ENCODE measurements at places on chromosomes 4 and X. TPM values are rescaled to one million over a fixed set of nuclear protein-coding genes. Genes with fewer than 3 reads are reported as not detected.

- DNase-seq, result no peak
Measured at GRCh38 chr4:159526172-159526571, 423.3 kb downstream of the RAPGEF2 start.

DNA sequence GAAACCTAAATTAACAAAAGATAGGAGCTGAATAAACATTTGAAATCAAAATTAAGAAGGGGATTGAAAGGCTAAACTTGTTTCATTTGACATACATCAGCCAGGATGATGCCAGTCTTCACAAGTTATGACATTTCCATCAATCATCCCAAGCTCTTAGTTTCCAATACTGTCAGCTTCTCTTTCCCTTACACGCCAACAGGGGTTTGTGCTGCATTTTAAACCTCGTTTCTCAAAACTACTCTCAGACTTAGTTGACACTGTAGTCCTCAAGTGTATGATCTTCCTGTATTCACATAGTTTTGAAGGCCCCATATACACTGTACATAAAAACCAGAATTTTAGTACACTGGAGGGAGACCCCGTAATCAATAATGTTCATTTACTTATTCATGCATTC is 840 bp upstream of the P2RY10 start:
- DNase-seq, result no peak

DNA sequence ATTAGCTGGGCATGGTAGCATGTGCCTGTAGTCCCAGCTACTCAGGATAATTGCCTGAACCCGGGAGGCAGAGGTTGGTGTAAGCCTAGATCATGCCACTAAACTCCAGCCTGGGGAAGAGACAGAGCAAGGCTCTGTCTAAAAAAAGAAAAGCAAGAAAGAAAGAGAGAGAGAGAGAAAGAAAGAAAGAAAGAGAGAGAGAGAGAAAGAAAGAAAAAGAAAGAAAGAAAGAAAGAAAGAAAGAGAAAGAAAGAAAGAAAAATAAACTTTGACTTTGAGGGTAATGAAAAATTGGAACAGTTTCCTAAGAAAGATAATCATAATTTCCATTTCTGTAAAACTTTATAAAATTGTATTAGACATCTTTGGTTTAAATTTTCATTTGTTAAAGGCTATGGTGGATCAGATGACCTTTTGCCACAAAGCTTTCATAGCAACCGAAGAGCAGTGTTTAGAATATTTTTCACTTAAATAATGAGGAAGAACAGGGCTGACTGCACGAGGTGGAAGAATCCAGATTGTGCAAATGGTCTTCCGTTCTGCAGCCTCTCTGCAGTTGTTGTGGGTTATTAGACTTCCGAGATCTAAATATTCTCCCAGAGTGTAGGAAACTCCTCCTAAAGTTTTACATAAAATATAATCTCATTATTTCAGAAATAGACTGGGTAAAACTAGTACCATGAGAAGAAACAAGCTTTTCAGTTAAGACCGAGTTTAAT is 55.9 kb downstream of the RBM47 start:
- no peak for DNase-seq

DNA sequence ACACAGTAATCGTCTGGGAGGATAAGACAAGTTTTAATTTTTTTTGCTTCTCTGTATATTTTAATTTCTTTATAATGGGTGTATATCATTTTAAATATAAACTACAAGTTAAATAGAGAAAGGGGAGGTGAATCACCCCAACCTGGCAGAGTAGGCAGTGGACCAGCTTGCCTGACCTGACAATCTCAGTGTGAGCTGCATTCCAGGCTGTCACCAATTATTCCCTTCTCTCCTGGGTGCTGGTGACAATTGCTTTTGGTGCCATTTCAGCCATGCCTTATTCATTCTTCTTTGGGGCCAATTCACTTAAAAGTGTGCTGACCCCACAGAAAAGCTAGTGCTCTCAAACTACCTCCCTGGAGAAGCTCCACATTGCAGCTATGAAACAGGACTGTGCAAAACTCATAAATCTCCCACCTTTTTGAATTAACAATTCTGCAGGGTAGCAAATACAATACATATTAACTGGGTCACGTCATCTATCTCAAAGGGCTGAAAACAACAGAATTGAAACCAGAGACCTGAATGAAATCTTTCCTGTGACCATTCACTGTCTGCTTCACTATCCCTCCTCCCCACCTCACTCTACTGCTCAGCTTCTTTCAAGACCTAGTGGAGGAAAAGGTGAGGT is 359.0 kb downstream of the HS3ST1 start:
- DNase-seq, result no peak

DNA sequence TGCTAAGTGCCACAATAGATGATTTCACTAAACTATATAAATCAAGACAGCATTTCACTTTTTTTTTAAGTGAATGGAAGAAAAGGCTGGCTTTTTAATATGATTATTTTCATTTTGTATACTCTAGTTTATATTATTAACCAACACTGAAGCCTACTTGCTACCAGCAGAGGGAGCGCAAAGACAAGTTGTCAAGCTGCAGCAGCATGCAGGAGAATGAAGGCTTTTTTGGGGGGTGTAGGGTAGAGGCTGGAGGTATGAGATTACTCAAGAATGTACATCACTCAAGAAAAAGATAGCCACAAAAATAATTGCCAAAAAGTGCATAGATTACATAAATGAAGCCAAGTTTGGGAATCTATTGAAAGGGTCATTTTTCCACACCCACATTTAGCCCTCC is 519.5 kb downstream of the FGF13 start:
- DNase-seq, result no peak

GRCh38 chrX:139429913-139430312 is 100.6 kb upstream of the F9 start:
- DNase-seq, result no peak

GRCh38 chr4:59973492-59973891 is 1226.6 kb upstream of the ADGRL3 start:
- DNase-seq, result no peak

- no peak for DNase-seq
Measured at GRCh38 chr4:142386449-142386848, 459.7 kb downstream of the INPP4B start.

GRCh38 chrX:74550295-74550802 is 64.1 kb downstream of the RLIM start:
- peak; percentile 66 for DNase-seq

DNA sequence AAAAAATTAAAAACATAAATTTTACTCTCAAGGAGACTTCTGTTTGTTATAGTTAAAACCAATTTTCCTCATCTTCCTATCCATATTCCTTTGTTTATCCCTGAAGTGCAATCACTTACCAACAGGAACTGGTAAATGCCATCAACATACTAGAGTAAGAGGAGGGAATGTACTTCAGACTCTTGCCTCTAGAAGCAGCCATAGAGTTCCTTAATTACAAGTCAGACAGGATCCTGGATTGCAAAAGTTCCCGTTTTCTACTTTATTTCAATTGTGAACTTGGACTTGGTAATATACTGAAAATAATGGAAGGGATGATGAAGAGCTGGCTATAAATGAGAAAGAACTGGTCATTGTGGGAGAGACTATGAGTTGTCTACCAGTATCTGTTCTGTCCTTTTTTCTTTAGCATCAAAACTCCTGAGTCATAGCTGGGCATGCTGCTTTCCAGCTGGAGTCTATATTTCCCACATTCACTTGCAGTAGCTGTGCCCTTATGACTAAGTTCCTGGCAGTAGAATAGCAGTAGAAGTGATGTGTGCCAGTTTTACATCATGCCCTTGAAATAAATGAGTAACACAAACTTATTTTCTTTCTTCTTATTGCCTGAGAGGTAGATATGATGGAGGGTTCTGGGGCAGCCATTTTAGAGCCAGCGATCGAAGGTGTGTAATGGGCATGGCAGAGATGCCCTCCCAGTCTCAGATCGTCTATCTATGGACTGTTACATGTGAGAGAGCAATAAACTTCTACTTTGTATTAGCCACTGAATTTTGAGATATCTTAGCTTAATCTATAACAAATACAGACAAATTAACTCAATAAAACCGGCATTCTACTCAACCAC is 26.8 kb upstream of the SPARCL1 start:
- DNase-seq, result no peak

GRCh38 chrX:19991350-19991718 is 473 bp upstream of the BCLAF3 start:
- no peak for DNase-seq

MND1 gene
- 13.5 TPM for total RNA-seq

MAGEA9B gene
- not detected for total RNA-seq

SCRG1 gene
- total RNA-seq, result not detected

SSX3 gene
- not detected for total RNA-seq

HMX1 gene
- not detected for total RNA-seq

TNIP3 gene
- total RNA-seq, result 21.9 TPM

Measured in activated T-helper 1 cell treated with anti-CD3 and anti-CD28 coated beads, Interleukin-12 subunit alpha, Interleukin-12 subunit beta, Interleukin-2, Interleukin-4 antibody, amounts not matched to agents 30 ng/mL and 10 ng/mL and 1 ng/mL, durations not matched to agents 14 hours and 24 hours and 36 hours (primary cell).